ENCODE measurements at places on chromosomes 7 and 10. TPM values are rescaled to one million over a fixed set of nuclear protein-coding genes. Genes with fewer than 3 reads are reported as not detected.

The CPA4 gene
- total RNA-seq = not detected

The TET1 gene
- total RNA-seq = 3.3 TPM

The COL28A1 gene
- not detected for total RNA-seq

- no peak for DNase-seq
These were observed 53.2 kb downstream of the GCC1 start for GRCh38 chr7:127532151-127532550.

The SPRN gene
- not detected for total RNA-seq

GRCh38 chr10:60732198-60732806, 46.0 kb upstream of the CDK1 start:
- DNase-seq = peak; percentile 32

DNA sequence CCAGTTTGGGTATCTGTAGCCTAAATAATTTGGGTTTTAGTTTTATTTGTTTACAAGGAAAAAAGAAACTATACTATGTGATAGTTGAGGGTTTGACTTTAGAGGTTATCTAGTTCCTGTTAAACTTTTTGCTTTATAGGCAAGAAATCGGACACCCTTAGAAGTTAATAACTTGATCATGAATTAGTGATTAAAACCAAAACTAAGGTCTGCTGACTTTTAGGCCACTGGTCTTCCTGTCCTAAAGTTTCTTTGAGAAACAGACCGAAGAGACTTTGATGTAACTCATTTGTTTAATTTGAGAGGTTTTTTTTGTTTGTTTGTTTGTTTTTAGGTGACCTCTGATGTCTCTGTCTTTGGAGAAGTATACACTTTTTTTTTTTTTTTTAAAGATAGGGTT, 59.7 kb downstream of the PHTF2 start:
- DNase-seq = no peak

DNA sequence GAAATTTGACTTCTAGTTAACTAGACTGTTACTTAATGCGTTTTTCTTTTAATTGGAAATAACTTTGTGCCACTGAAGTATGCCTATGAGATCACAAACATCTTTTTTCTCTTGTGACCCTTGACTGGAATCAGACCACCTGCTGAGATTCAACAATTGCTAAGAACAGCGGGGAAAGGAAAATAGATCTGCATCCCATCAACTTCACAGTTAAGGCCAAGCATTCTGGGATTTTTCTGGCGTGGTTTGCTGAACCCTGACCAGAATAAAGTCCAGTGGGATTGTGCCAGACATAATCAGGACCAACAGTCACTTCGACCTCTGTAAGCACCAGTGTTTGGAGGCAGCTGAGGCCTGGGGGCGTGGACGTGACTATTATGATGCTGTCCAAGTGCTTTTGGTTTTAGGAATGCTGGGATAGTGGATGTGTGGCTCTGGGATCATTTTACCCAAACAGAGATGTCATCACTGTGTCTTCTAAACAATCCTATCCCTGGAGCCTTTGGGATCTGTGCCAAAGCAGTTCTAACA, 373.3 kb upstream of the PRKCQ start:
- no peak for DNase-seq

GRCh38 chr10:126867567-126868365, 37.5 kb upstream of the DOCK1 start:
- no peak for DNase-seq

- no peak for DNase-seq
These were observed 527 bp upstream of the BCAP29 start for GRCh38 chr7:107579554-107579884.

The MKLN1 gene
- total RNA-seq = 31.6 TPM

- no peak for DNase-seq
These were observed 73.7 kb downstream of the DKK1 start for GRCh38 chr10:52387744-52388143.

GRCh38 chr10:71873582-71874211, 22.6 kb upstream of the PSAP start:
- no peak for DNase-seq

DNA sequence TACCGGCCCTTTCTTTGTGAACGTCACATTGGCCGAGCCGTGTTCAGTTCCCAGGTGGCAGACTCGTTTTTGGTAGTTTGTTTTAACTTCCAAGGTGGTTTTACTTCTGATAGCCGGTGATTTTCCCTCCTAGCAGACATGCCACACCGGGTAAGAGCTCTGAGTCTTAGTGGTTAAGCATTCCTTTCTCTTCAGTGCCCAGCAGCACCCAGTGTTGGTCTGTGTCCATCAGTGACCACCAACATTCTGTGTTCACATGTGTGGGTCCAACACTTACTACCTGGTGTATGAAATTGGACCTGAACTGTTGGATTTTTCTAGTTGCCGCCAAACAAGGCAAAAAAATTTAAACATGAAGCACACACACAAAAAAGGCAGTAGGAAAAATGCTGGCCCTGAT, 9.9 kb upstream of the CSGALNACT2 start:
- DNase-seq = peak; percentile 19

The STAG3 gene
- 16.5 TPM for total RNA-seq

- DNase-seq = no peak
These were observed 135.3 kb downstream of the KIAA1217 start for GRCh38 chr10:24344279-24344678.

The ELFN1 gene
- total RNA-seq = not detected

GRCh38 chr10:99357691-99358090, 28.5 kb downstream of the CNNM1 start:
- no peak for DNase-seq

- DNase-seq = no peak
These were observed 3.1 kb downstream of the VSIR start for GRCh38 chr10:71770255-71770654.

The ADD3 gene
- 200 TPM for total RNA-seq

- DNase-seq = peak; percentile 35
These were observed 84.1 kb downstream of the PTPRE start for GRCh38 chr10:127990846-127991542.

- peak; percentile 35 for DNase-seq
These were observed 228.9 kb upstream of the TCF7L2 start for GRCh38 chr10:112721080-112721698.

The EEPD1 gene
- total RNA-seq = 2.6 TPM

- DNase-seq = no peak
These were observed 838.2 kb upstream of the POM121L12 start for GRCh38 chr7:52197221-52197620.

The BUD31 gene
- total RNA-seq = 101 TPM

The KAZALD1 gene
- not detected for total RNA-seq

DNA sequence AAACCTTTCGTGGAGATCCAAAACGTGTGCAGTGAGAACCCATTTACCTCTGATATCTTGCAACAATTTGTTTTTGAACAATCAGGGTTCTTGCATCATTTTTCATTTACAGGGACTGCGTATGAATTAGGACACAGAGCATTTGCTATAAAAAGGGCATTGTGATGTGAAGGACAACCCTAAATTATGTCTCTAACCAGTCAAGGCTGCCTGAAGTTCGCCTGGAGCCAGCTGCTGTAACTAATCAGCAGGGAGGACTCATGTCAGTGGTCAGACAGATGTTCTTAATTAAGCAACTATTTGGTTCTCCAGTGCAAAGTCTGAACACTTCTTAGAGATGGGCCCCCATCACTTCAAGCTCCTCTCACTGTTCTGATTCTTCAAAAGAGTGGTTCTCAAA, 674.8 kb downstream of the KCNMA1 start:
- no peak for DNase-seq

DNA sequence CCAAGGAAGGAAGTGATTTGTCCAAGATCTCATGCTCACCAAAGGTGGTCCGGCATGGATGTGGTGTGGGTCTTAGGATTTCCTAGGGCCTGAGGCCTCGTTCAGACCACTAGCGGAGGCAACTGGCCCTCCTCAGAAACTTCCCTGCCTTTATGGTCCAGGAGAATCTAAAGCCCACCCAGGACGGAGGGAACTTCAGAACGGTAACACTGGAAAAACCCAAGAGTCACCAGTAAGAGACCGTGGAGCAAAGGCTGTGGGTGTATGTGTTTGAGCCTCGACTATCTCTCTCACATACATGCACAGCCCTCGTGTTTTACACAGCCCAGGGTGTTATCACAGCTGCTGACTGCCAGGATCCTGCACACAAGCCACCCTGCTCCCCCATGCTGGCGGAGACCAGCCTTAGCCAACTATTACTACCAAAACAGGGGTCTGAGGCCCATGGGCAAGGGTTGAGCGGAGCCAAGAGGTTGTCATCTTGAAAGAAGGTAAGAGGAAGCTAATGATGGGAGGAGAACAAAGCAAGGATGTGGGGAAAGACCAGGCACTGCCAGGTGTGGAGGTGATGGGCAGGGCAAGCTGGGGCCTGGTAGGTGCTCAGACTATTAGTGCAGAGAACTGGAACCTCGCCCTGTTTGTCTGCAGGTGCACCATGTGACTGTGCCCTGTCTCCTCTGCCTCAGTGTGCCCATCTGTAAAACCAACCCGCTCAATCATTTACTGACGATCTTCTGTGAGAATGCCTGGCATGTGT, 170.2 kb upstream of the ZMIZ1 start:
- no peak for DNase-seq

- DNase-seq = no peak
These were observed 125.1 kb downstream of the TRRAP start for GRCh38 chr7:99003419-99003818.

DNA sequence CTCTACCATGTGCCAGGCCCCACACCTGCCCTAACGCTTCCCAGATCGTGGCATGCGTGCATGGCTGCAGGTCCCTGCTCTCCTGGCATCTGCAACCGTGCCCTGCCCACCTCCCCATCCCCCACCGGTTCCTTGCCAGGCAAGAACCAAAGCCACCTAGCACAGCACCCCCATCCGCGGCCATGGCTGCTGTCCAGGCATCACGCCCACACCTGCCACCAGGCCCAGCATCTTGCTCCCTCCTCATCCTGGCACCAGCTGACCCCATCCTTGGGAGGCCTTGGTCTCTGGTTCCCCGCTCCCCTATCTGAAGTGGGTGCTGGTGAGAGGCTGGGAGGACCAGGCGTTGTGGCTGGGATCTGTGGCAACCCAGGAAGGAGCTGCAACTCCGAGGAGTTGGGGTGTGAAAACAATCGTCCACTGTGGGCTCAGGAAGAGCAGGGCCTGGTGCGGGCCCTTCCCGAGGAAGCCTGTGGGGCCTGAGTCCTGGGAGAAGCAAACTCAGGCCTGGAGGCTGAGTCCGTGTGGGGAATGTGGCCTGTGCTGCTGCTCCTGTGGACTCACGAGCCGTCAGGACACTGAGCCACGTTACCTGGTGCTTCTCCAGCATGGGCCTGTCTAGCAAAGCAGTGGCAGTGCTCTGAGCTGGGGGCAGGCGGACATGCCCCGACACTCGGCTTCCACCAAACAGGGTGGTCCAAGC, 417.1 kb downstream of the DNAJB6 start:
- DNase-seq = no peak

Data from activated CD8-positive, alpha-beta T cell treated with anti-CD3 and anti-CD28 coated beads, Interleukin-2, amount 10 ng/mL, durations not matched to agents 7 days and 5 days (primary cell).